ENCODE measurements at places on chromosomes 16 and 17.

DNA sequence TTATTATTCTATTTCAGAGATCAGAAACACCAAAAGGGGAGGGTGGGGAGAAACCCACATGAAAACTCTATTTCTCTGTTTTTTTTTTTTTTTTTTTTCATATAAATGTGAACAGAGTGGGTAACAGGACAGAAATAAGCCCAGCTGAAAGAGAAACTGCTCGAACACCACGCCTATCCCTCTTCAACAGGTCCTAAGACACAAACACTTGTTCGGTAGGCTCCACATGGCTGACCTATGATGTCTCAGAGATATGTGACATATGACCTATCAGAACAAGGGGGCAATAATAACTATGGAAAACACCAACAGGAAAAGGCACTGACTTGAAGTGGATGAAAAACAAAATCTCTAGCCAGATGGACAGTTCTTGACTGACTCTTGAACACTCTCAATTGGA is 44.8 kb downstream of the PARN start:
- no peak for DNase-seq

DNA sequence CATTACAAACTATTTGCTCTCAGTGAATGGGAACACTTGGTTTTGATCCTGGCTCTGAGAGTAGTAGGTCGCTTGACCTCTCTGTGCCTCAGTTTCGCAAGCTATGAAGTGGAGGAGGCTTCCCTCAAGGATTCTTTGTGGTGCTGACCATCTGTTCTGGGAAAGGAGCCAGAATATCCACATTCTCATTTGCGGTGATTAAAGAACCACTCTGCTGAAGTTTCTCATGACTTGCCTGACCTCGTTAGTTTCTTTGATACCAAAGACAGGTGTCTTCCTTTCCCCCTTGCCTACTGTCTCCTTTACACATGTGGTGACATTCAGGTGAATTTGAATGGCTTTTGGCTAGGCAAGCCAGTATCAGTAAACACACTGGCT is 116.0 kb downstream of the SNX29 start:
- DNase-seq, result no peak

GRCh38 chr17:35185849-35186248 is 8.3 kb downstream of the SLC35G3 start:
- DNase-seq, result no peak

DNA sequence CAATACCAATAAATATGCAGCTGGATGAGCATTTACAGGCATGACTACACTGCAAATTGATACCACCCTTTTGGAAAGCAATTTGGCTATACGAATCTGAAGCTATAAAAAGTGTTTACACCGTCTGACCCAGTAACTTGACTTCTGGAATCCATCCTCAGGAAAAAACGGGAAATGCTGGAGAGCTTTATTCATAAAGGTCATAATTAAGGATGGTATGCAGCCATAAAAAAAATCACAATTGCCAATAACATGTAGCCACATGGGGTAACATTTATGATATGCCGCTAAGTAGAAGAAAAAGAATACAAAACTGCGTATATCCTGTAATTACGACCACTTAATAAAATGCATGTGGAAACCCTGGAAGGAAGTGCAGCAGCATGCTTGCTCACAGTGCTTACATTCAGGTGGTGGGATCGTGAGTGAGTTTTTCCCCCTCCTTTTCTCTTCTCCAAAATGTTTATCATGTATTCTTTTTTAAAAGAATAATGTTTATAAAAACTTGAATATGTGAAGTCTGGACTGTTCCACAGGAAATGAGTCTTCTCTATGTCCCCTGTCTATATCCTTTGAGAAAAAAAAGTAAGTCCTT is 34.2 kb downstream of the COPRS start:
- DNase-seq, result no peak

GRCh38 chr17:74235911-74236371 is 22.6 kb downstream of the TTYH2 start:
- no peak for DNase-seq

DNA sequence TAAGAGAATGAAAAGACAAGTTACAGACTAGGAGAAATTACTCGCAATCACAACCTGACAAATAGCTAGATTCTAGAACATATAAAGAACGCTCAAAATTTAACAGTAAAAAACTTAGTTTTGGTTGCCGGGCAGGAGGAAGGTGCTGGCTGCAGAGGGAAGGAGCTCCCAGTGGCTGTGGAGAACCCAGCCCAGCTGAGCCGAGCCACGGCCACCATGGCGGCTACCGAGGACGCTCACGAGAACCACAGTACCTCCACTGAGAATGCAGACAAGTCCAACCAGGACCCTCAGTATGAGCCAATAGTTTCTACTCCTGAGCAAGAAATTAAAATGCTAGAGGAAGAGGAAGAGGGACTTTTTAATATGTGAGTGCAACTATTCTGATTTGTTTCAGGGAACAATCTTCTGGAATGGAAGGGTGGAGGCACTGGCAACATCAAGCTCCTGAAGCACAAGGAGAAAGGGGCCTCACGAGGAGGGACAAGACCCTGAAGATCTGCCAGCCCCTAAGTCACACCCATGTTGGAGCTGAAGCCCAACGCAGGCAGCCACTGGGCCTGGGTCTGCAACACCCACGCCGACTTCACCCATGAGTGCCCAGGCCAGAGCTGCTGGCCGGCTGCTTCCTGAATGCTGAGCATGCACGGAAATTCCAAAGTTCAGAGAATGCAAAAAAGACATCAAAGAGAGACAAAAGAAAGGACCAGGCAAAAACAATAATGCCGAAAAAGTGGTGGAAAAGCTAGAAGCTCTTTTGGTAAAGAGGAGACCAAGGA is 55.0 kb downstream of the DNAH17 start:
- no peak for DNase-seq

GRCh38 chr16:19329932-19330331 is 44.4 kb downstream of the CLEC19A start:
- DNase-seq, result no peak

DNA sequence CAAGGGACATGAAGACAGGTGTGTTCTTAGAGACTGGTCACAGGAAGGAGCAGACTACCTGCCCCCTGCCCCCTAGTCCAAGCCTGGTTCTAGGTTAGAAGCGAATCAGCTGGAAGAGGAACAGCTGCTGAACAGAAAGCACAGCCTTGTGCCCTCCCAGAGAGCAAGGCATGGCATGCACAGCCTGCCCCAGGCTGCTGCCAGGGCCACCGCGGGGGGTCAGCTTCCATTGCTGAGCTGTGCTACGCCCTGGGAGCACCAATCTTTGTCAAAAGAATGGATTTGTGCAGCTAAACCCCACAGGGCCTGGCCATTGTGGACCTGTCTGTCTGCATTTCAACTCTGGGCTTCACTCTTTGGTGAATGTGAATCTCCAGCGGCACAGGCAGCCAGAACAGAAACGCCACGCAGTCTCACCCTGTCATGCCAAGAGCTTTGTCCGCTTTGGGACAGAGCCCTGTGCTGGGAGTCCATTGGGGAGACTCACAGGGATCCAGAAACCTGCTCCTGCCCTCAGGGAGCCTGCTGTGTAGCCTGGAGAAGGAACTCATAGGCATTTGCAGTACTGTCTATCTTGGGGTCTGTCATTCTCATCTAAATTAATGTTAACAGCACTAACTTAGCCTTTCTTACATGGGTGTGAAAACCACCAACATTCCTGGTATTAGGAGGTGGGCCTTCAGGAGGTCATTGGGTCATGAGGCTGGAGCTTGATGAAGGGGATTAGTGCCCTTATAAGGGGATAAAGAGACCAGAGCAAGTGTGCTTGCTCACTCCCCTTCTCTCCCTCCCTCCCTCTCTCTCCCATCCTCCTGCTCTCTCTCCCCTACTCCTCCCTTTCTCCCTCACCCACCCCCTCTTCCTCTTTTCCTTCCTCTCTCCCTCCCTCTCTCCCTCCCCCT is 25.6 kb upstream of the CDRT4 start:
- DNase-seq, result no peak

DNA sequence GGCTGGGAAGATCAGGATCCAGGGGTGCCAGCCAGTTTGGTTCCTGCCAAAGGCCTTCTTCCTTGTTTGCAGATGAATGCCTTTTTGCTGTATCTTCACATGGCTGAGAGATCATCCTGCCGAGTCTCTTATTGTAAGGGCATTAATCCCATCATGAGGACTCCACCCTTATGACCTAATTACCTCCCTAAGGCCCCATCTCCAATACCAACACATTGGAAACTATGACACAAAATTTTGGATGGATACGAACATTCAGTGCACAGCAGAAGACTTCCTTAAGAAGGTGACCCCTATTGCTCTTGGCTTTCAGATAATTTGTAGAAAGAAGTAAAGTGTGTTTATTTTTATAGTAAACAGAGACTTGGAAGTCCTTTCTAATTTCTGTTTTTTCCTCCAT is 1164.7 kb upstream of the CDH8 start:
- no peak for DNase-seq

GRCh38 chr17:61209106-61209439 is 190.6 kb upstream of the TBX2 start:
- DNase-seq, result no peak

- DNase-seq, result no peak
Measured at GRCh38 chr16:70163596-70163995, 10.0 kb upstream of the CLEC18C start.

GRCh38 chr16:69386596-69386995 is 789 bp upstream of the TERF2 start:
- DNase-seq, result no peak

DNA sequence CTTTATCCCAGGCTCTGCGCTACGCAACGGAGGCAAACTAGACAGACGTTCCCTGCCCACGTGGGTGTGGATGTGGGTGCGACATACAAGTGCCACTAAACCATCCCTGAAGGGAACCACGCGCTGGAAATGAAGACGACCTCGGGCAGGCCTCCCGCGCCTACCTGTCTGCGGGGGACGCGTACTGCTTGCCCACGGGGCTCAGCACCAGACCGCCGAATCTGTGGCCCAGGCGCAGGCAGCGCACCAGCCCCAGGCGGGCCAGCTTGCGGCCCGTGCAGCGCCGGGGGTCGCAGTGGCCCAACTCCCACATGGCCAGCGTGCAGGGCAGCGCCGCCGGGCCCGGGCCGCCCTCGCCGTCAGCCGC is 480 bp downstream of the TSR3 start:
- DNase-seq, result no peak

GRCh38 chr16:81767987-81768592 is 11.0 kb upstream of the PLCG2 start:
- DNase-seq, result no peak

DNA sequence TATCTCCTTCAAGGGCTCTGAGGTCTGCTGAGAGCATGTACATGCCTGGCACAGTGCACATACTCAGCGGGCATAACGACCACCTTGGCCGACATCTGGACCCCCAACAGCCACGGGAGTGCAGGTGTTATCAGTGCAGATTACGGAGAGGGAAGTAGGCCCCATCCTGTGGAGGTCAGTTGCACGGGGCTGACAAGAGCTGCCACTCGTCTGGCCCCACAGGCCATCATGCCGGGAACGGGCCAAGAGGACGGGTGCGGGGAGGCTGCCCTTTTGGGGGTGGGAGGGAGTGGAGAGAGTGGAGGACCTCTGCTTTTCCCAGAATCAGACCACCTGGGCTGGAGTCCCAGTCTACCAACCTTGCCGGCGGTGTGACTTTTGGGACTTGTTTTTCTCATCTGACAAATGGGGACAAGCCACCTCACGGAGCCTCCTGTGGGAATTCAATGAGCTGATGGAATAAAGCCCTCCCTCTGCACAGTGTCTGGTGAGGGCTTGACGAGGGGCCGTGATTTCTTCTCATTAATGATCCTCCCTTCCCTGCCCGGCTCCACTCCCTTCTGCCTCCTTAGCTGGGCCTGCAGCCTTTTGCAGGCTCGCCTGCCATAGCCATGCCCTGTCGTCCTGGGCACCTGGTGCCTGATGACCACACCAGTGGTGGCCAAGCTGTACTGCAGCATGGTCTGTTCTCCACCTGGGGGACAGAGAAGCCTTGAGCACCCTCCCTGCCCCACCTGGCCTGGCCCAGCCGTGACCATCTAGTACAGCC is 4.6 kb downstream of the PRSS33 start:
- no peak for DNase-seq

DNA sequence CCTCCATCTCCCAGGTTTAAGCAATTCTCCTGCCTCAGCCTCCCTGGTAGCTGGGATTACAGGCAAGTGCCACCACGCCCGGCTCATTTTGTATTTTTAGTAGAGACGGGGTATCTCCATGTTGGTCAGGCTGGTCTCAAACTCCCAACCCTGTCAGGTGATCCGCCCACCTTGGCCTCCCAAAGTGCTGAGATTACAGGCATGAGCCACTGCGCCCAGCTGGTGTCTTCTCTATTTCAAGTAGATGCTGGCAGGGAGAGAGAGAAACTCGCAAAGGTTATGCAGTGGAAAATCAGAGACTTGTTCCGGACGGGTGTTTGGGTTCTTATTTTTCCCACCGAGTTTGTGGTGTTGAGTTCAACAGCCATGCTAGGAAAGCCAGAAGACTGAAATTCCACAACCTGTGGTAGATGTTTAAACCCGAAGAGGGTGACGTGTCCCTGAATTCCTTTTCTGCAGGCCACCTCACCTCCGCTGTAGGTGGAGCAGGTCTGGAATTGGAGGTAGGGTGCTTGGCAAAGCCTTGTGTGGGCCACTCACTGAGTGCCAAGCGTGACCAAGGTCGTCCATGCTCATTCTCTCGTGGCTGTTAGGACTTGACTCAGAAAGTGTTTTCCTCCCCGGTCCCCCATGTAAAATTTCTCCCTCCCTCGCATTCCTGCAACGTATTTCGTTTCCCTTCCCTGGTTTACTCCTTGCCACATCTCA is 7.3 kb upstream of the ZDHHC7 start:
- DNase-seq, result no peak

- no peak for DNase-seq
Measured at GRCh38 chr16:12340151-12340733, 363.7 kb downstream of the SNX29 start.

Data from activated T-cell treated with anti-CD3 and anti-CD28 coated beads for 48 hours (primary cell).